ENCODE measurements at places on chromosomes 2 and 18. TPM values are rescaled to one million over a fixed set of nuclear protein-coding genes. Genes with fewer than 3 reads are reported as not detected.
A peak's percentile ranks its signal among the peaks of the same experiment; 100 is the strongest.

The DSG2 gene
- total RNA-seq = 168 TPM

The GFPT1 gene
- 137 TPM for total RNA-seq

The C2orf80 gene
- total RNA-seq = not detected

The RAB11FIP5 gene
- 56.0 TPM for total RNA-seq

The G6PC2 gene
- total RNA-seq = not detected

The STPG4 gene
- total RNA-seq = 0.64 TPM

The REG1B gene
- not detected for total RNA-seq

The ZNF512 gene
- total RNA-seq = 32.5 TPM

The CLEC4F gene
- total RNA-seq = not detected

The ERMN gene
- total RNA-seq = 0.14 TPM

The ZSCAN30 gene
- total RNA-seq = 19.0 TPM

The POTEC gene
- total RNA-seq = not detected

DNA sequence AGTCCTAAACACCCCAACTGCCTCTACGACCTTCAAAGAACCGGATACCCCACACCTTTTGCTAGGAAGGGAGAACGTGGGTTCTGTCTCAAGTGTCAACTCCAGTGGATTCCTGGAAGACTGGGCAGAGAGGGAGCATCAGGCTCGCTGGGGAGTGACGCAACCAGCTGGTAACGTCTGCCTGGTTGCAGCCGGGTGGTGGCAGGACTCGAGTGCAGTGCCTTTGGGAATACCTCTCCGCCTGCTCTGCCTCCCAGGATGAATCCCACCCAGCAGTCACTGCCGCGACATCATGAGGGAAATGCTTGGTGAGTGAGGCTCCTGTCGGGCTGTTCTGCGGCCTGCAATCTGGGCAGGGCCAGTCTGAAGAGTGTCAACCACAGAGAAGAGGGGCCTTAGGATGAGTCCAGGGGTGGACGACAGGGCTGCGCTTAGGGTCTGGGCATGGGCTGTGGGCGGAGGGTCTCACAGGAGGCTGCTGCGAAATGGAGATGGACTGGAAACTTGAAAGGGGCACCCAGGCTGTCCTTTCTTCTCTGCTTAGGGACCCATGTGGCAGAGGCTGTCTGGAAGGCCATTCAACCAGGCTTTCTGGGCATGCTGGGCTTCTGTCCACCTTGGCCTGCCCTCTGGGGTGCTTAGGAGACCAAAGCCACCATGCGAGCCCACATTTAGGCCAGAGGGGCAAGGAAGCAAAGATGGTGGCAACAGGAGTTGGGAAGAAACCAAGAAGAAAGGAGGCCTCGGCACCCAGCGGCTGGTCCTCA lies 12.9 kb downstream of the GPR17 start:
- no peak for DNase-seq

- no peak for DNase-seq
Measured at GRCh38 chr2:46479265-46479664, at the start of gene TMEM247. TMEM247 (plus strand) TSS chr2:46479565.

GRCh38 chr2:96374211-96374951 lies 38.8 kb downstream of the NCAPH start:
- DNase-seq = peak; percentile 12

GRCh38 chr2:139170406-139170805 lies 390.2 kb upstream of the NXPH2 start:
- DNase-seq = peak; percentile 16

GRCh38 chr2:160326786-160327185 lies 126.7 kb upstream of the ITGB6 start:
- DNase-seq = no peak

- no peak for DNase-seq
Measured at GRCh38 chr2:96099861-96100798, 16.2 kb downstream of the ADRA2B start.

GRCh38 chr2:134736167-134736880 lies 17.5 kb upstream of the TMEM163 start:
- peak; percentile 80 for DNase-seq

- DNase-seq = no peak
Measured at GRCh38 chr2:118529908-118530599, 317.4 kb downstream of the EN1 start.

DNA sequence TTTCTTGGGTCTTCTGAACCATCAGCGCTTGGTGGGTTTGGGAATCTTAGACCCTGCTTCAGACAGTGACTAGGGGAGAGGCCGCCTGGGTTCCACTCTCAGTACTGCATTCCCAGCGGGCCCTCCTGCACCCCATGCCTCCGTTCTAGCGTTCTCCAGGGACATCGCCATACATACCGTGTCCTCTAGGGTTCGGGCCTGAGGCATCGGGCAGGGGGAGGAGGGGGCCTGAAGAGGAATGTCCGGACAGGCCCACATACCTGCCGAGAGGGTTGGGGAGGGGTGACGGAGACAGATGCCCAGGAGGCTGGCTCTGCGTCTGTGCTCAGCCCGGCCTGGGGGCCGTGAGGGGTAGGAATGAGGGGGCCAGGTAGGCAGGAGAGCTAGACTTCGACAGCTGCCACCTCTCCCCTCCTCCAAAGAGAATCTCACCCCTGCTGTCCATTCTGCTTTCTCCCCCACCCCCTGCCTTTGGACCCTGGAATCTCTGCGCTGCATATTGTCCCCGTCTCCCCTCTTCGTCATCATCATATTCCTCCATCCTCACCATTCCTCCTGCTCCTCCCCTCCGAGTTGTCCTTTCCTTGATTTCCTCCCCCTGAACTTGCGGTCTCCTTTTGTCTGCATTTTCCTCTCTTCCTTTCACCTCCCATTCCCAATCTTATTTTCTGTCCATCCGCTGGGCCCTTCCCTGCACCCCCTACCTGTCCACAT lies 7.8 kb upstream of the WNT10A start:
- no peak for DNase-seq

- DNase-seq = peak; percentile 59
Measured at GRCh38 chr18:470661-471501, 29.6 kb downstream of the COLEC12 start.

DNA sequence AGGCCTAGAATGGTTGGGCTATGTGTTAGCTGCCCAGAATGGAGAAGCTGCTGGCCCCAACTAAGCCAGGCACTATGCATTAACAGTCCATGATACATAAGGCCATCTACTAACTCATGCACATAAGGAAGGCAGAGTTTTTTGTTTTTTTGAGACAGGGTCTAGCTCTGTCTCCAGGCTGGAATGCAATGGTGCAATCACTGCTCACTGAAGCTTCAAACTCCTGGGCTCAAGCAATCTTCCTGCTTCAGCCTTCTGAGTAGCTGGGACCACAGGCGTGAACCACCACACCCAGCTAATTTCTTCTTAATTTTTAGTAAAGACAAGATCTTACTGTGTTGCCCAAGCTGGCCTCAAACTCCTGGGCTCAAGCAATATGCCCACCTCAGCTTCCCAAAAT lies 37.6 kb downstream of the GPR45 start:
- no peak for DNase-seq

GRCh38 chr2:30315391-30316063 lies 84.2 kb downstream of the LBH start:
- DNase-seq = peak; percentile 14

DNA sequence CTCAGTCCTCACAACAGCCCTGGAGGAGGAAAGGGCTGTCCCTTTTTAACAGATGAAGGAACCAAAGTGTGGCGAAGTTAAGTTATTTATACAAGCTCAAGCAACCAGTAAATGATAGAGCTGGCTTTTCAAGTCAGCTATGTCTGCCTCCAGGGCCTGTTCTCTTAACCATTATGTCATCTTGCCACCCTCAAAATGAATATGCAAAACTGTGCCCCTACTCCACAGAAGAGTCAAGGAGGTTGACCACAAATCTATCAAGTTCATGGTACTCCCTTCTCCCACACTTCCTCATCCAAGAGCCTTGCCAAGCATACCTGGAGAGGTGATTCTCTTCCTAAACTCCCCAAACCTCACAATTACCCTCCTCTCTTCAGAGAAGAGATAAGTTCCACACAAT lies 37.3 kb upstream of the CREB1 start:
- no peak for DNase-seq

GRCh38 chr2:207288628-207289027 lies 122.9 kb upstream of the KLF7 start:
- no peak for DNase-seq

DNA sequence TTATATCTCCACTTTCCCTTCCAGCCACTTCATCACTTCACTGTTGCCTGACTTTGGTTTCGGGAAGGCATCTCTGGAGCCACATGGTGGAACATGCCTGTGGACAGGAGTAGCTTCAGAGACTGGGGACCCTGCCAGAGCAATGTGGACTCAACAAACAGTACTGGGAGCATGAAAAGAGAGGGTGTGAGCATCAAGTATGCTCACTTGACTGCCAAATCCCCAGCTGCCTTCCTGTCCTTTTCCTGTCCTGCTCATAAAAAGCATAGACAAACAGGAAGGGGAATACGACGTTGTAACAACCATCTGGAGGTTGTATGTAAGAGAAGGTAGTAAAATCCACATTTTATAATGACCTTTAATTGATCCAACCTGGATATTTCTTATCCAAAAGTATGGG lies 61.3 kb upstream of the CSRNP3 start:
- DNase-seq = no peak

DNA sequence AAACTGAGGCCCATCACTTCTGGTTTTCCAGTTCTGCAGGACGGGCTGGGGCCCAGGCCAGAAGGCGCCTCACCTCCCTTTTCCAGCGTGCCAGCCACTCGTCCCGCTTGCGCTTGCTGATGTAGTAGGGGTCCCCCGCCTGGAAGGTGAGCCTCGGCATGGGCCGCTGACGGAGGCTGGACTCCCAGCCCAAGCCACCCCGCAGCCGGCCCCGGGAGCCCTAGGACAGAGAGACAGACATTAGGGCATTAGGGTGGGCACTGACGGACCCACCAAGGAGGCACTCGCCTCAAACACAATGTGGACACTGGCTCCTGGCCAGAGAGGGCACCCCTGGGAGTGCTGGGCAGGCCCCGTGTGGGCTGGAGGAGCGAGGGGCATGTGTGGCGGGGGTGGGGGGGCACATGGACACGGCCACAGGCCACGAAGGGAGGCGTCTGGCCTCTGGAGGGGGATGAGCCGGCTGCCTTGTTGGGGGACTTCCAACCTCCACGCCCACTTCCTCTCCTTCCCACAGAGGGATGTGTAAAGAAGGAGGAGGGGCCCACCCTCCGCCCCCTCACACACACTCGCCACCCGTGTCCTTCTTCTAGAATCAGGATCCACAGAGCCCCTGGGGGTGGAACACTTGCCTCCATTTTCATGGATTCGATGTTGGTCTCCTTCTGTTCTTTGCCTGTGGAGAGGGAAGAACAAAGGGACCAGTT lies 66.7 kb downstream of the DNMT3A start:
- peak; percentile 24 for DNase-seq

DNA sequence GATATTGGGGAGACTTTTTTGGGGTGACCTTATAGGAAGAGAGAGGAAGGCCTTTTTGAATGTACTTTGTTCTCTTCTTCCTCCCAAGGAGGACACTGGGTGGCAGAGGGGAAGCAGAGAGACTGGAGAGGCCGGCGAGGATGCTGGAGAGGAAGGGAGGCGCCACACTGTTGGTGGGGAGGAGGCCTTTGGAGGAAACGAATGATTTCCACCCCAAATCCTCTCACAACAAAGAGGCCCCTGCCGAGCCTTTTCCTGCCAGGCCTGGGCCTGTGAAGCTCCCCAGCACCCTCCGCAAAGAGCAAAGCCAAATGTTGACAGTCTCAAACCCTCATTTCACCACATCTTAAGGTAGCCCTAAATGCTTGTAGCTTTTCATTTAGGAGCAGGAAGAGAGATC lies 59.0 kb upstream of the UPP2 start:
- DNase-seq = no peak

GRCh38 chr2:135030826-135031225 lies 16.4 kb downstream of the MAP3K19 start:
- DNase-seq = peak; percentile 39

GRCh38 chr2:113685471-113685870 lies 58.4 kb downstream of the RABL2A start:
- DNase-seq = peak; percentile 5

- DNase-seq = peak; percentile 73
Measured at GRCh38 chr2:192194866-192195547, at the start of gene TMEFF2. TMEFF2 (minus strand) TSS chr2:192194933; CDS start chr2:192194524, 409 bp downstream.

DNA sequence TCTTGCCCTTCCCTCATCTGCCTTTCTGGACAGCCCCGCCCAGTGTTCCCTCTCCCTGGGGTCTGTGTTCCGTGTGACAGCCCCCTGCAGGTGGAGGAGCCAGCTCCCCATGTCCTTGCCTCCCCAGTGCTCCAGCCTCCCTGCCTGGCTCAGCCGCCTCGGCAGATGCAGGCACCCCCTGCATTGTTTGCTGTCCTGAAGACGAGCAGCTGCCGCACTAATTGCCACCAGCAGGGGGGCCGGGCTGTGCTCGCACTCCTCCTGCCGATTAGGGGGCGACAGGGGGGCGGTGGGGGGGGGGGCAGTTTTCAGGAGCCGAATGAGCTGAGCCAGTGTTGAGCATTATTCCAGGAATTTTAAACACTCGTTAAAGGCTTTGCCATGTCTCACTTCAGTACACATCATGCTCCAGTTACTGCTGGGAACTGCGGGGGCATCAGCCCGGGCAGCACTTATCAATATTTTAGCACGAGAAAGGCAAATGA lies 23.3 kb downstream of the SIX3 start:
- no peak for DNase-seq
